ENCODE measurements at places on chromosomes 5 and 9.

DNA sequence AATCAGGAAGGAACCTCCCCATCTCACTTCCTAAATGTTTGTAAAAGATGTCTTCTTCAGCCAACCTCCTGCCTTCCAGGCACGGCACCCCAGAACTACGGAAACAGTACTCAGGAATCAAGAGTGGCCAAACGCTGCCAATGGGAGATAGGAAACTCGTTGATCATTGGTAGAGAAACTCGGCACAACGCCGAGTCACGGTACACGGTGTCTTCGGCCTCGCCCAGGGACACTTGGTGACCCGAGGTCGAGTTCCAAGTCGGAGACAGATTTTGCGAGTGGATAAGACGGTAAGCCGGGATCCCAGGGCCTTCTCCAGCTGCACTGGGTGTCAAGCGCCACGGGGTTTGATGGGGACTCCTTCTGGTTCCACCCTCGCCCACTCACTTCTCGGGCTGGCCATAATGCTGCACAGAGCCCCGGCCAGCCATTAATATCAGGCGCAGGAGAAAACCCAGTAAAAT, 343 bp downstream of the KIAA0825 start:
- peak; percentile 65 for DNase-seq

GRCh38 chr5:176740702-176741496, 69.5 kb upstream of the UNC5A start:
- no peak for DNase-seq

- peak; percentile 63 for DNase-seq
Measured at GRCh38 chr9:2727966-2728613, 10.8 kb downstream of the KCNV2 start.

GRCh38 chr9:68896486-68896885, 117.4 kb downstream of the PRKACG start:
- no peak for DNase-seq

- DNase-seq, result peak; percentile 62
Measured at GRCh38 chr9:114894609-114895433, 35.6 kb downstream of the TNFSF8 start.

GRCh38 chr5:129135633-129136032, 41.1 kb downstream of the ISOC1 start:
- DNase-seq, result peak; percentile 74

DNA sequence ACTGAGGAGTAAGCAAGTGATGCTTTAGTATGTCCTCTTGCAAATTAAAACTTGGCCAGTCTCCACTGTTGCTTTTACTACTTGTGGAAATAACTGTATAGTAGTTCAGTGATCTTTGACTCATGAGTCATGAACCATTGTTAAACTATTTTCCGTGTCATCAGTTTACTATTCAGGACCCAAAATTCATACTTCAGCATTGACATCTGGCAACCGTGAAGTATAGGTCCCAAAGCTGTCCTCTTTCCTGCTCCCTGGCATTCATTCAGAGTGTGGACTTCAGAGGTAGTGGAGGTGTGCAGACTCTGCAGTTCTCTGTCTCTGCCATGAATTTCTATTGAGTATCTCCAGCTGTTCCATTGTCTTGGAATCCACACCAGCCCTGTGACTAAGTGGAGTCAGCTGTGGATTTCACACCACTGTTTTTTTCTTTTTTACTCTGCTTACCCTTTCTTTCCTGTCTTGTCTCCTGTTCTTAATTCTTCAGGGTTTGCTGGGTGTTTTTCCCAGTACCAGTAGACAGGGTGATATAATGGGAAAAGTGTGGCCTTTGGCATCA, 7.5 kb downstream of the TDRD7 start:
- DNase-seq, result no peak

Data from GM23338 (cell line).